Activated CD8-positive, alpha-beta memory T cell treated with anti-CD3 and anti-CD28 coated beads for 1 hour (primary cell): ENCODE measurements at places on chromosomes 5 and 9.

DNA sequence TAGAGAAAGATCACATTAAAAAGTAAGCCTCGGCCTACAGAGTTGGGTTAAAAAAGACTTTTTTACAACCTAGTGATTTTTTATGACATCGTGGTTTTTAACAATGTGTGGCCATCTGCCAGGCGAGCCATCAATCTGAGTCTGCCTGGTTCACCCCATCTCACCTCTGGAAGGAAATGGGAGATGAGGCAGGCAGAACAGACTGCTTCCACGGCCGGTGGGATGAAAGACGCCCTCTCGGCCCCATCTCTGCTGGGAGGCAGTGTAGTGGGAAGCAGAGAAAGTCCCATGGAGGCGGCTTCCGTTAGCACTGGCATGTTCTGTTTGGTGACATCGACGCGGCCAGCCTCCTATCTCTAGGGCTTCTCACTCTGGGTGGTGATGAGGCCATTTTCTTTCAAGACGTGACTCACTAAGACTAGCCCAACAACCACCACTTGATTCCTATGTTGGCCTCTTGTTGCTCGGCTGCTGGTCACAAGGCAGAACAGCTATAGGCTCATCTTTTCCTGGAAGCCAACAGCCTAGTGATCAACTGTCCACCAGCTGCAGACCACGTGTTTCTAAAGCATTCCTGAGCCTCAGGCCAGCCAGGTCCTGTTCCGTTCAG lies 132.4 kb upstream of the OTULINL start:
- DNase-seq: no peak

DNA sequence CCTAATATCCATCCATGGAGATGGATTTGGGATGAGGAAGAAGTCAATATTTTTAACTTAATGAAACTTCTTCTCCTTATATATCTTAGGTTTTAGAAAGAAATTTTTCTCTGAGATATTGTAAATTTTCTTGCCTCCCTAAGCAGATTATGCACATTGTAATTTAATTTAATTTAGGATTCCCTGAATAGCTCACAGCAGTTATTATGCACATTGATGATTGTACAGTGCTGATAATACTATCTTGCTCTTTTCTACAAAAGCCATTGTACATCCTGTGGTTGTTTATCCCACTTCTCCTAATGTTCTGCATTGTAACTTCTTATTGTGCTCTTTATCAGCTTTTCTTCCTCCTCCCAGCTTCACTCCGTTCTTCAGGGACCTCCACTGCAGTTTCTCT lies 410.4 kb upstream of the WWC1 start:
- no peak for DNase-seq

GRCh38 chr5:108541836-108542235 lies 159.9 kb upstream of the FBXL17 start:
- no peak for DNase-seq

DNA sequence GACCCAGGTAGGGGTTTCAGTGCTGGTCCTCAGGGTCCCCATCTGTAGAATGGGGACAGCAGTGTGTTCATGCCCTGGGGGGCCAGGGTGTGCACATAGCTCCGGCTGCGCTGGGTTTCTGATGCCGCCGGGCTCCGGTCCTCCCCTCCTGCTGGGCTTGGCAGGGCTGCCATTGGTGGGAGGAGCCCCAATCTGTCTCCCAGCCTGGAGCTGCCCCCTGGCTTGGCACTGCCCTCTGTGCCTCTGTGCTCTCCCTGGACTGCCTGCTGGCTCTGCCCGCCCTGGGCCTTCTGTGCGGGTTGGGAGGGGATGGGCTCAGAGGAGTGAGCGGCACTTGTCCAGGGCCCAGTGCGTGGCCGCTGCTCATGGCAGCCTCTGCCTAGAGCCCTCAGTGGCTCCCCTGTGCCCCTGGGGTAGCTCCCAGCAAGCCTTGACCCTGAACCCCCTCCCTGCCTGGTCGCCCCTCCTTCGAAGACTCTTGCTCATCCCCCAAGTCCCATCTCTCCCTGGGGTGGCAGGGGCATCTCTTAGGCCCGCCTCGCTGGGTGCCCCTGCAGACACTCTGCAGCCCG lies 35.7 kb downstream of the RXRA start:
- DNase-seq: no peak

DNA sequence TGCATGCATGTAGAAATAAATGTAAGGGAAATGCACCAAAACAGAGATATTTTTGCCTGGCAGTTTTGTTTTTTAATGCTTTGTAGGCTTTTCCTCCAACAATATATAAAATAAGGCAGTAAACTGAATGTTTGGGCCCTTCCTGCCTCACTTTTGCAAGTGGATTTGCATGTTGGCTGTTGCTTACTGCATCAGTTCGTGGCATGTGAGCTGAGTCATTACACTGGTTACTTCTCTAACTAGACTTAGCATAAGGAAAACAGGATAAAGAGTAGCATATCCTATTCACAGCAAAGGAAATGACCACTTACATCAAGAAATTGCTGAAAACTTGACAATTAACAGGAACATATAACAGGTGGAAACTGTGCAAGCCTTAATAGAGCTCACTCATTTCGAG lies 113.4 kb downstream of the TLE1 start:
- DNase-seq: no peak

DNA sequence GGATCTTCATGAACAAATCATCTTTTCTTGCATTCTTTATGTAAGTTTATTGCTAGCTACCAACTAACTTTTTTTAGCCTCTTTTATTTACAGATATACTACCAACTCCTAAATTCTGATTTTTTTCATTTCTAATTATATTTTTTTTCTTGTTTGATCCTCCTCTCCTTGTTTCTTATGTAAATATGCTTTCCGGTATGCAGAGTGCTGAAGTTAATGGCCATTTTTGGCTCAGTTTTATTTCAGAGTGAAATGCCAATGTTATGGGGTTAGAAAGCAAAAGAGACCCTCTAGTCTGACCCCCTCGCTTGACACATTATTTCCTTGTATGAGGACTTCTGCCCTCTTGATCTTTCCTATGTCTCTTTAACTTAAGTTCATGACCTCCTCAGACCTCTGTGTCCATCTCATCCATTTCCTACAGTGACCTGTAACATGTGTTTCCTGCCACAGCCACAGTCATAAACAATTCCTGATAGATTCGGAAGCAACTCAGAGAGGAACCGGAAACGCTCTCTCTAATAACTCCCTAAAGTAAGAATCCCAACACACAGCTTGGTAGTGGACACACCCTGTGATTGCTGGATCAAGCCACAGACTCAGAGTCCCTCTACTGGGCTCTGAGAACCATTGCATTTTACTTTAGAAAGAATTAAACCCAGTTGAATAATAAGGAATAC lies 42.9 kb upstream of the AFAP1L1 start:
- no peak for DNase-seq

GRCh38 chr5:23507278-23507685 lies at the start of gene PRDM9:
Gene PRDM9, plus strand, starts transcription at chr5:23507609. Its CDS starts 1,425 bp downstream, at chr5:23509034.
- DNase-seq: no peak
